Amniotic epithelial cell (primary cell): ENCODE measurements at places on chromosomes 16 and 17.

DNA sequence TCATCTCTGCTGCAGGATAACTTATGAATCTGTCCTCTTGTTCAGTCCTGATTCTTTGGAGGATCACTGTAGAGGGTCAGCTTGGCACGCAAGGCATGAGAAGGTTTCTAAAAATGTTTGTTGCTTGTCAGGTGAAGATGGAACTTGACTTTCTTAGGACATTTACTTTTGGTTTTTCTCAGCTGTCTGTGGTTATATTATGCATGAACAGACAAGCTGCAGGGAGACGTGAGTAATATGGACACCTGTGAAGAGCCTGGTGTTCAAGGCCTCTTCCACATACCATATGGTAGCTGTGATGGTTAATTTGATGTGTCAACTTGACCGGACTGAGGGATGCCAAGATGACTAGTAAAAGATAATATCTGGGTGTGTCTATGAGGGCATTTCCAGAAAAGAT, 270.2 kb upstream of the CPHXL start:
- peak; percentile 7 for DNase-seq

- no peak for DNase-seq
These were observed 32.8 kb upstream of the MNT start for GRCh38 chr17:2433696-2434095.

GRCh38 chr16:89024546-89025060, 47.6 kb upstream of the CBFA2T3 start:
- no peak for DNase-seq

- no peak for DNase-seq
These were observed 70.7 kb downstream of the RBFOX3 start for GRCh38 chr17:79539944-79540705.

DNA sequence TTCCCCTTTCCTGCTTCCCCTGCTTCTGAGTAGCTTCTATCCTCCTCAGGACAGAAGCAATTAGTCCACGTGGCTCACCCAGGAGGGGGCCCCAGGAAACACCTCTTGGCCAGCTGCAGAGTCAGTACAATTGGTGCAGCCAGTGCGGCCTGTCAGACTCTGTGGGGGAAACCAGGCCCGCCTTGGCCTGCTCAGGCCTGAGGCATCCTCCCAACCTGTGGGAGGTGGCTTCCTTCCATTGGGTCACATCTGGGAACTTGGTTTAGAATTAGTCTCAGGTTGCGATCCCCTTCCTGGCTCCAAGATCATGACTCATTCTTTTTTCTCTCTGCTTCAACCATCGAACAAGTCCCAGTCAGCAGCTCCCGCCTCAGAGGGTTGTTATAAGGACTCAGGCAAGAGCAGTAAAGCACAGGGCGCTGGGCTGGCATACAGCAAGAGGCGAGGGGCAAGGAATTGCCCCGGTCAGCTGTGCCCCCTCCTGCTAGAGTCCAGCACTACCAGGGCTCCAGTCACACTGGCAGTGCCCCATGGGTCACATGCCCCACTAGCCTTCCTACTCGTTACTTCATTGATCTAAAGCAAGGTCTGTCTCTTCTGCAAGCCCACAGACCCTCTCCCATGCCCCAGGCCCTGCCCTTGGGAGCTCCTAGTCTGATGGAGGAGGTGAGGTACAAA, 8.1 kb upstream of the EPX start:
- DNase-seq, result peak; percentile 13

GRCh38 chr16:51674615-51675014, 523.5 kb upstream of the SALL1 start:
- no peak for DNase-seq

GRCh38 chr17:52979921-52980320, 821.4 kb upstream of the CA10 start:
- DNase-seq, result no peak

GRCh38 chr16:52366983-52367382, 180.0 kb downstream of the TOX3 start:
- no peak for DNase-seq

- no peak for DNase-seq
These were observed 128.5 kb upstream of the GSE1 start for GRCh38 chr16:85484347-85485300.

DNA sequence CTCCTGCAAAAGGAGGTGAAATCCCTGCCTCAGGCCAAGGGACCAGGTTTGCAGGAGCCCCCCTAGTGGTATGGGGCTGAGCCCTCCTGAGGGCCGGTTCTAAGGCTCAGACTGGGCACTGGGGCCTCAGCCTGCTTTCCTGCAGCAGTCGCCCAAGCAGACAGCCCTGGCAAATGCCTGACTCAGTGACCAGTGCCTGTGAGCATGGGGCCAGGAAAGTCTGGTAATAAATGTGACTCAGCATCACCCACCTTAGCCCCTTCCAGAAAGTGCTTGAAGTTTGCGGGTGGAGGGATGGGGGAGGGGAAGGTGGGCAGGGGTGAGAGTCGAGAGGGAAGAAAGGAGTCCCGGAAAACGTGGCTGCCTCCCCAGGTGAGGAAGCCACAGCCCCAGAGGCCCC, 2.1 kb downstream of the MC1R start:
- DNase-seq, result peak; percentile 26
